Retina (tissue), 1 donor: ENCODE measurements at places on chromosomes 11 and 22.

DNA sequence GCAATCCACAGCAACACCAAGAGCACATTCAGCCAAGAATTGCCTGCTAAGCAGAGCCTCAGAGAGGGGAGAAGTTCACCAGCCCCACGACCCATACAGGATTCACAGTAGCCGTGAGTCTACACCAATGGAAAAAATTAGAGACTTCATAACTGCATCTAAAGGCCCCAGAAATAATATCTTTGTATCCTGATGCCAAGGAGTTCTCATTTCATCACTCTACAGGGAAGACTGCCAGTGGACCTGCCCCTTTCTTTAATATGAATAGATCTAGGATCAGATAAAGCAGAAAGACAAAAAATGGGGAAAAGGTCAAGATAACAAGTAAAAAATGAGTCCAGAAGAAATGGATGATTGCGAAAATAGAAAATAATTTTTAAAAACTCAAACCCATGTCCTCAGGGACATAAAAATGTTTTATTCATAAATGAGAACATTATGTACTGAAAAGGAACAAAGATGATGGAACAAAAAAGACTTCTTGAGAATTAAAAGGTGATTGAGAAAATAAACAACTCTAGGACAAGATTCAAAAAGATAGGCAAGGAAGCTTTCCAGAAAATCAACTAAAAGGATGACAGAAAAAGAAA is 9.5 kb downstream of the APOL3 start:
- DNase-seq, result no peak

DNA sequence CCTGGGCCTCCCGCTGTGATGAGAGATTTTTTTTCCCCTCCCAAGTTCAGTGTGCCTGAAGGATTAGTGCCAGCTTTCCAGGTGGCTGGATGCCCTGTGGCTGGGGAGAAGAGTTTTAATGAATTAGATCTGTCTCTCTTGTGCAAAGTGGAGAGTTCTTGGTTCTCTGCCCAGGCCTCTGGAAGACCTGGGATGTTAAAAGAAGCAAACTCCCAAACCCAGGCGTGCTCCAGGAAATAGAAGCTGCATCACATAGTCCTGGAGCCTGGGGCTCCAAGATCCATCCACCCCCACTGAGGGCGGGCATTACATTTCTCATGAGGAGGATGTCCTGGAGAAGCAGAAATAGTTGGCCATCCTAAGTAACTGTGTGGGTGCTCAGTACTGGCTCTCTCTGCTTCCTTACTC is 30.6 kb downstream of the SDHAF2 start:
- no peak for DNase-seq

GRCh38 chr11:75474878-75475766 is 42.1 kb upstream of the KLHL35 start:
- no peak for DNase-seq

DNA sequence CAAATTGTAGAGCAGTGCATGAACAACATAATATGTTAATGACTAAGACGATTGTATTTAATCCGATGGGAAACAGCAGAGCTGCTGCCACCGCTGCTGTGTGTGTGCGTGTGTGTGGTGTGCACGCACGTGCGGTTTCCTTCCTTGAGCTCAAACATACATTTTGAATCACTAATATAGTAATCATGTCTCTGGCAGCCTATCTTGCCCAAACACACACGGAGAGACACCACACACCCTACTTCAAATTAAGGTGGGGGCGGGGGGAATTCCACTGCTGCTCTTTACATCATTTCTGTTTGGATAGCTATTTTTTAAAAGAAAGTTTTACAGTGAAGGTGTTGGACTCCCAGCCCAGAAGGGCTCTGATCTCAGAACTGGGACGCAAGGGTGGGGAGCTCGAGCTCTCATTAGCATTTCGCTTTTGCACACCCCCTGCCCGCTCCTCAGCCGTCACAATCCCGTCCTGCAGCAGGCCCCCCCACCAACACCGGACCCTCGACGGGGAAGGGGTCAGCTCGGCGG is 651 bp upstream of the FAM83F start:
- no peak for DNase-seq

GRCh38 chr11:18384157-18384641 is 10.2 kb upstream of the LDHA start:
- DNase-seq, result peak; percentile 31

DNA sequence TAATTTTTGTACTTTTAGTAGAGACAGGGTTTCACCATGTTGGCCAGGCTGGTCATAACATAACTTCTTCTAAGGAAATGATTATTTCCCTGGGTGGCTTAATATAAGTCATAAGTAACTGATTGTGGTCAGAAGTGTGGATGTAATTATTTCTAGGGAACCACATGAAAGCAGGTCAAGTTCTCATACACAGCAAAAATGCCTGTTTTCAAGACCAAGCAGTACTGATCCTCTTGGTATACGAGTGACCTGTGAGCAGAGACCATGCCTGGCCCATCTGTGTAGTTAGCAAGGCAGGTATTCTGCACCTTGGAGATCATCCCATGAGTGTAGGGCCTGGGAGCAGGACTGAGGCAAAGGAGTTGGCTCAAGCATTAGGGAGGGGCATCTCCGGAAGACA is 32.5 kb upstream of the NUCB2 start:
- DNase-seq, result no peak

DNA sequence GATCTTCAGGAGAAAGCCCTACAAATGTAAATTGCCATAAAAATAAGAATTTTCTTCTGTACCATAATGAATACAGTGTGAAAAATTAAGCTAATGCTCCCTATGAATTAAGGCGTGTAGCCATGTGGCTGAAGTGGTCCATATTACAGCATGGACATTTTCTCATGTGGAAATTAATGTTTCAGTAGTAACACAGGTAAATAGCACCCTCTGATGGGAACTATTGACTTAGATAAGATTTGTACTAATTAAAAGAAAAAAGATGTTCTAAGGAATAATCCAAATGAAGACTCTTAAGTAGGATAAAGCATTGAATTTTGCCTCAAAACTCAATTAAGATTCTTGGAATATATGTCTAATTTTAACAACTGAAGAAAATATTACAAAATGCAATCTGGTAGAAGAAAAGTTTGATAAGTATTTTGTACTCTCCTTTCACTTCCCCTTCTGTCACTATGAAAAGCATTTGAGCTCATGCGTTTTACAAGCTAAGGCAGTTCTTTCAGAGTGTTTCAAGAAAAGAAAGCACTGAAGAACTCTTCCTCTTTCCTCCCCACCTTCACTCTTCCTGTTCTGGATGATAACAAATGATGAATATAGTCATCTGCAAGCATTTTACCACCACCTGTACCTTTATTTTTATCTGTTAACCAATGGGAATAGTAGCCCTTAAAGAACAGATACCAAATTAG is 9.9 kb upstream of the OR8D2 start:
- DNase-seq, result no peak

DNA sequence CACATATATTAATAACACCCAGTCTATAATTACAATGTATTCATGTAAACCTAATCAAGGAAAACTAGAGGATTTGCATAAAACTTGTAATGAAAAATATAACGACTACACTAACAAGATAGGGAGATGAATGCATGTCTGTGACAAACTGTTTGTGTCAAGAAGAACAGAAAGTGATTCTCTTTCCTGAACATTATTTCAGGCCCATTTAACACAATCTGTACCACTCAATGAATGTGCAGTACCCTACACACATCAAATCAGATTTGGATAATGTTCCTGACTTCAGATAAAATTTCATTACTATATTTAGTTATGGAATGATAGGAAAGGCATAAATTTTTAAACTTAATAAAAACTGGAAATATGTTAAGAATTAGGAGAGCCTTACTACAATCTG is 93.1 kb downstream of the CADM1 start:
- DNase-seq, result no peak

- no peak for DNase-seq
Observed at GRCh38 chr11:80214413-80214812, 773.6 kb upstream of the TENM4 start.

- DNase-seq, result no peak
Observed at GRCh38 chr11:99425596-99425995, 404.8 kb downstream of the CNTN5 start.

- DNase-seq, result no peak
Observed at GRCh38 chr11:75333022-75333806, 18.2 kb downstream of the ARRB1 start.

- no peak for DNase-seq
Observed at GRCh38 chr11:19366992-19367709, 126.4 kb upstream of the E2F8 start.

- DNase-seq, result no peak
Observed at GRCh38 chr11:128576555-128576954, 10.8 kb downstream of the ETS1 start.

GRCh38 chr11:95835351-95835750 is 45.1 kb downstream of the CEP57 start:
- DNase-seq, result no peak

DNA sequence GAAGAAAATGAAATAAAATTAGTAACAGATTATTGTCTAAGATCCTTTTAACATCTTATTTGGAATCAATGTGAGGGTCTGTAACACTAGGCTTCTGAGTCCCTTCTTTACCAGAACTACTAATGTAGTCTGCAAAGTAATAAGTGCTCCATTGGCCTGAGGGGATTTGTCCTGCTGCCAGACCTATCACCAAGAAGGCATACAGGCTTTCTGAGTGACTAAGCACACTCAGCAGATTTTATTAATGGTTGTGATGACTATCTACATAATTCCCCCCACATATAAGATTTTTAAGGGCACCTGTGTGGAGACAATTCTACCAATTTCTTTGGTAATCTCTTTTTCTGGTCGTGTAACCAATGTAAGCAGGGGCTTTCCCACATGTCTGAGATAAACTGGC is 365.0 kb upstream of the FAT3 start:
- no peak for DNase-seq

DNA sequence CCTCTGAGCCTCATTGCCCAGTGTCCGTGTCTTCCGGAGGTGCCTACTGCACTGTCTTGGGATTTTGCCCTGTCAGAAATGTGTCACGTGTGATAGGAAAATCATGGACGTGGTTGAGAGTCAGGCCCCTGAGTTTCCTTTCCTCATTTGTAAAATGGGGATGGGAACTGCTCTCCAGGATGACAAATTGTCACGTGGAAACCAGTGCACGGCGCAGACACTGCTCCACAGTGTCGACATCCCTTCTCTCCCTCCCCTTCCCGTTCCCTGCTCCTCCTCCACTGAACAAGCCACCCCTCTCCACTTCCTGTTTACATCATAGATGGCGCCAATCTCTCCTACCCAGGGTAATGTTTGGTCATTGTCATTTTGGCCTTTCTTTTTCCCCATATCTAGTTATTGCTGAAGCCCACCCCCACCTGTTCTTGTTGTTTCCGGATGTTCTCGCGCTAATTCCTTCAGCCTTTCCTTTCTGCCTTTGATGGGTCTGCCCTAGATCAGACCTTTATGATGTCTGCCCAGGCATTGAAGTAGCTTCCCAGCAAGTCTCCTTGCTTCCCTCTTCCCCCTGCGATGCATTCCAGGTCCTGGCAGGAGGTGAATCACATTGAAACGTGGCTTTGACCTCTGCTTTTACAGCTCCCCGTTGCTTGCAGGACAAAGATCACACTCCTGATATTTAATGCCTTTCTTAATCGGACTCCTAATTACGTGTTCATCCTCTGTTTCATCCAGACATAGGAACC is 91.8 kb downstream of the TBC1D22A start:
- no peak for DNase-seq

DNA sequence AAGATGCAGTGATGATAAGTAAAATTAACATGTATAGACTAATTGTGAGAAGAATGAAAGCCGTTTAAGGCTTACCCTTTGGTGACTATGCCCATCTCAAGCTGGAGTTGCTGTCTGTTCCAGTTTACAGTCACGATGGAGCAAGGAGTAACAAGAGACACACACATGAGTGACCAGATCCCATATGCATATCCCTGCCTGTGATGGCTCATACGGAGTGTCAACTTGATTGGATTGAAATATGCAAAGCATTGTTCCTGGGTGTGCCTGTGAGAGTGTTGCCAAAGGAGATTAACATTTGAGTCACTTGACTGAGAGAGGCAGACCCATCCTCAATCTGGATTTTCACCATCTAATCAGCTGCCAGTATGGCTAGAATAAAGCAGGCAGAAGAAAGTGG is 786.8 kb downstream of the FAM181B start:
- peak; percentile 6 for DNase-seq

- DNase-seq, result peak; percentile 25
Observed at GRCh38 chr11:17388609-17389210, at the start of gene KCNJ11. TSS of gene KCNJ11 (minus strand) at chr11:17388659. CDS start at chr11:17388091, 568 bp downstream.

DNA sequence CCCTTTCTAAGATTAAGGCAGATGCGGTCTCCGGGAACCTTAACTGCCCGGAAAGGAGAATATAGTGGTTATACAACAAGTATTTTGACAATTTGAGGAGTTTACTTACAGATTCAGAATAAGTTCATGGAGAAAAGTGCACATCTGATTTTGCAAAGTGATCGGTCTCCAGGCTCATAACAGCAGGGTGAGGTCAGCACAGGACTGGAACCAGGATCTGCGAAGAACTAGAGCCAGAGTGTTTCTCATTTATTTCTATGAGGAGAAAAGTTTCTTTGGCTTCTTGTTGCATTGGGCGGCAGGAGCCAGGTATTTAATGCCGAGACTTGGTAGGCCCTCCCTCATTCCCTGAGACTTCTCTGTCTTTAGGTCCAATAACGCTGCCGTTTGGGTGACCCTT is 3.7 kb downstream of the ADAMTS15 start:
- no peak for DNase-seq

DNA sequence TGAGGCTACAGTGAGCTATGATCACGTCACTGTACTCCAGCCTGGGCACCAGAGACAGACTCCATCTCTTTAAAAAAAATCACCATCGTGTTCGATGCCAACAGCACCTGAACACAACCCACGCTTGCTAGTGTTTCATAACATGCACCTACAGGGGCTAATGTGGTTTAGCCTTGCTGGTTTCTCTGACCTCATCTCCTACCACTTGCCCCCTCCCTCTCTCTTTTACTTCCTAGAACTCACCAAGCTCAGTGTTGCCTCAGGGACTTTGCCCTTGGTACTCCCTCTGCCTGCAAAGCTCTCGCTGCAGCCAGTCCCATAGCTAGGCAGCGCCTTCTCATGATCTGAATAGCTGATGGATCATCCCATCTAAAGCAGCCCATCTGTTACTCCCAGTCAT is 99.8 kb downstream of the FBXO7 start:
- no peak for DNase-seq

DNA sequence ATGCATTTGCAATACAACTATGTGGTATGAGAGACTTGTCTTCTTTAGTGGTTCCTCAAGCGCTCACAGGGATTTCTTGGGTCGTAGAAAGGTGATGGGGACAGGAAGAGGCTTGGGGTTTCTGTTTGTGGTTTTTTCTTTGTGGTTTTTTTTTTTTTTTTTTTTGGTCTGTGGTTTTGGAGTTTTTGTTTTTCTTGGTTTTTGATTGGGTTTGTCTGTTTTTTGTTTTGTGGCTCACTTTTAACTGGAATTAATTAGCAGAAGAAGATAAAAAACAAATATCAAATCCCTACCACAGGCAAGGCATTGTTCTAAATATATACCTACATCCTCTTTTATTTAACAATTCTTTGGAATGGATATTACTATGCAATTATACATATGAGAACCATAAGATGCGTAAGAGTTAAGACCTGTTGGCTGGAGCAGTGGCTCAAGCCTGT is 5.5 kb downstream of the TTC28 start:
- no peak for DNase-seq

- no peak for DNase-seq
Observed at GRCh38 chr11:72743321-72744221, 8.6 kb downstream of the ARAP1 start.

GRCh38 chr11:74318241-74318932 is 6.9 kb upstream of the P4HA3 start:
- DNase-seq, result no peak
